ENCODE measurements at places on chromosomes 7 and 10. TPM values are rescaled to one million over a fixed set of nuclear protein-coding genes. Genes with fewer than 3 reads are reported as not detected.
A peak's percentile ranks its signal among the peaks of the same experiment; 100 is the strongest.

The WIPF3 gene
- total RNA-seq = not detected

The TRIM73 gene
- total RNA-seq = 12.1 TPM

The ORAI2 gene
- total RNA-seq = 37.8 TPM

The NEUROD6 gene
- total RNA-seq = not detected

The ASB15 gene
- total RNA-seq = not detected

The FOXP2 gene
- total RNA-seq = not detected

The GATAD1 gene
- 33.8 TPM for total RNA-seq

The PSMC2 gene
- 132 TPM for total RNA-seq

The NXPH1 gene
- total RNA-seq = not detected

DNA sequence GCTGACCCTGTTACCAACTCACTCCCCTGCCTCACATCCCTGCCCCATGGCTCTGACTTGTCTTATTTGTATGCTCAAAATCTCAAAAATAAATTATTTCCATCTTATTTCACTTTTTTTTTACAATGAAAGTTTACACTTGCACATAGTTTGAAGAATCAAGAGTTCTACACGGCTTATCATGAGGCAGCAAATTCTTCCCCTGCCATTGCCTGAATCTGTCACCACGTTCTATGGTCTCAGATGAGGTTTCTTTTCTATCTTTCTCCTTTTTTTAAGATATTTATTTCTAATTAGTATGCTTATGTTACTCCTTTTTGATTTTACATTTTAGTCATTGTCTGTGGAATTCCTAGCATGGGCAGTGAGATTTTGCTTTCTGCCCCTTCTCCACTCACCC, 28.4 kb downstream of the ARHGAP22 start:
- DNase-seq = no peak

DNA sequence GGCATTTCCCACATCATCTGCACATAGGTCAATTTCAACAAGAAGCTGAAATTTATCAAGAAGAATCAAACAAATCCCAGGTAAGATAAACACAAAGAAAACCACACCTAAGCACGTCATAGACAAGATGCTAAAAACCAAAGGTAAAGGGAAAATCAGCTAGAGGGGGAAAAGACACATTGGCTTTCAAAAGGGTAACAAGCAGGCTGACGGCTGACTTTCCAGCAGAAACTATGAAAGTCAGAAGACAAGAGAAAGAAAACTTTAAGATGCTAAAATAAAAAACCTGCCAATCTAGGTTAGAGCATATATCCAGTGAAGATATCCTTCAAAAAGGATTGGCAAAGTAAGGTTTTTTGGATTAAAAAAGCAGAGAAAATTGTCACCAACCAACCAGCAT, 59.9 kb upstream of the RHEB start:
- DNase-seq = no peak

DNA sequence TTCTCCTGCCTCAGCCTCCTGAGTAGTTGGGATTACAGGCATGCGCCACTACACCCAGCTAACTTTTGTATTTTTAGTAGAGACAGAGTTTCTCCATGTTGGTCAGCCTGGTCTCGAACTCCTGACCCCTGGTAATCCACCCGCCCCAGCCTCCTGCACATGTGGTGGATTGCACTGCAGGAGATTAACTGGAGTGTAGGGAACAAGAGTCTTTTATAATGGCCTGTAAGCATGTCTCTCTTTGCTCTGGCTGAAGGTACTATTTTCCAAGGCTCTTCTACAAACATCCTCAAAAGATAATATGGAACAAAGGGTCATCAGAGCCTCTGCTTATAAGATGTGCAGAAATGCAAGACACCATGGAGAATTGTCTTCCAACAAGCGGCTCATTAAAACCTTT, 3.2 kb downstream of the TOMM7 start:
- DNase-seq = no peak

GRCh38 chr10:34137955-34138354, 677.1 kb downstream of the PARD3 start:
- DNase-seq = no peak

GRCh38 chr10:111129363-111129762, 52.5 kb downstream of the ADRA2A start:
- no peak for DNase-seq

GRCh38 chr10:105950410-105950809, 1214.1 kb downstream of the SORCS1 start:
- DNase-seq = peak; percentile 13

GRCh38 chr10:9634466-9634865, 1383.2 kb upstream of the CELF2 start:
- no peak for DNase-seq

GRCh38 chr7:78317371-78317770, 518.8 kb downstream of the PHTF2 start:
- no peak for DNase-seq

- no peak for DNase-seq
These were observed 1.0 kb downstream of the NXPH1 start for GRCh38 chr7:8434290-8435002.

GRCh38 chr7:143367972-143368371, 5.5 kb upstream of the FAM131B start:
- no peak for DNase-seq

GRCh38 chr7:75740846-75741497, 2.2 kb upstream of the HIP1 start:
- no peak for DNase-seq

DNA sequence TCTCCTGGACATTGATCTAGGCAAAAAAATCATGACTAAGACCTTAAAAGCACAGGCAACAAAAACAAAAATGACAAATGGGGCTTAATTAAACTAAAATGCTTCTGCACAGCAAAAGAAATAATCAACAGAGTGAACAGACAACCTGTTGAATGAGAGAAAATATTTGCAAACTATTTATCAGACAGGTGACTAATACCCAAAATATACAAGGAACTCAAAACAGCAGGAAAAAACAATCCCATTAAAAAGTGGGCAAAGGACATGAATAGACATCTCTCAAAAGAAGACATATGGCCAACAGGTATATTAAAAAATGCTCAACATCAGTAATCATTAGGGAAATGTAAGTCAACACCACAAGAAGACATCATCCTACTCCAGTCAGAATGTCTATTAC, 166.8 kb downstream of the MTERF1 start:
- no peak for DNase-seq

GRCh38 chr7:107922886-107923285, 31.9 kb downstream of the DLD start:
- DNase-seq = no peak

DNA sequence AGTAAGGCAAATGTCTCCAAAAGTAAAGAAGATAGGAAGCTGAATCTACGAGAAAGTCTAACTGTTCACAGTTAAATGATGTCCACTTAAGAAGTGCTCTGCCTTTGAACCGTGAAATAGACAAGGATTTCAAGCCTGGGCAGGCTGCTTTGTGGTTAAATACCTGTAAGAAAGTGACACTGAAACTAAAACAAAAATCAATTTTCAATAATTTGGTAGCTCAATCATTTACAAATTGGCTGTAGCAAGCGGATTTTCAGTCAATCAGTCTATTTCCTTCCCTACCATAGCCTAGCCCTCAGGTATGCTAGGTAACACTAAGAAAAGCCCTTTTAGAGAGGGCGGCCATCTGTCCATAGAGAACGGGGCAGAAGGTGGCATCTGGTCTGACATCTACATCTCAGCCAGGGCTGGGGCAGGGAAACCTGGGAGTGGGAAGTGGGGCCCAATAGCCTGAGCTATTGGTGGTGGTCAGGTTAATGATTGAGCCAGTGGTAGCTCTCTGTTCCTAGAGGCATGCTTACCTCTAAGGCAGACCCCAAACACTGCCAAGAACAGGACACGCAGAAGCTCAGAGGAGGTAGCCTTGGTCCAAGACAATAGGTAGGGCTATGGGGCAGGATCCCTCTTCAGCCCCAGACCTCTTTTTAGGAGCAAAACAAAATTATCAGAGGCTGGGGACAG, 223.2 kb downstream of the CCSER2 start:
- DNase-seq = no peak

DNA sequence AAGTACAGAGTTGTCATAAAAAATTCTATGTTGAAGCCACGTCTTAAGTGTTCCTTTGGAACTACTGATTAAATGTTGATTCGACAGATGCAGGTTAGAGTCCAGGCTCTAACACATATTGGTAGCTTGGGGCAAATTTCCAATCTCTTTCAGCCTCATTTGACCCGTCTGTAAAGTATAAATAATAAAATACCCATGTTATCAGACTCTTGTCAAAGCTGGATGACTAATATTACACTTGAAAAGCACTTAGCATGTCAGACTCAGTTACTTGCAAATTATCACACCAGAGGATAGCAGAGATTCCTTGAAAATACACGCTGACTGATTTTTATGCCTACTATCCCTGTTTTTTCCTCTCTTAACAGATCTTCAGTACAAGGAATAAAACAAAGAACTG, 18.1 kb upstream of the MACC1 start:
- no peak for DNase-seq

GRCh38 chr7:95700917-95701316, 71.4 kb upstream of the DYNC1I1 start:
- DNase-seq = no peak

GRCh38 chr7:133429371-133429770, 176.5 kb downstream of the EXOC4 start:
- no peak for DNase-seq

DNA sequence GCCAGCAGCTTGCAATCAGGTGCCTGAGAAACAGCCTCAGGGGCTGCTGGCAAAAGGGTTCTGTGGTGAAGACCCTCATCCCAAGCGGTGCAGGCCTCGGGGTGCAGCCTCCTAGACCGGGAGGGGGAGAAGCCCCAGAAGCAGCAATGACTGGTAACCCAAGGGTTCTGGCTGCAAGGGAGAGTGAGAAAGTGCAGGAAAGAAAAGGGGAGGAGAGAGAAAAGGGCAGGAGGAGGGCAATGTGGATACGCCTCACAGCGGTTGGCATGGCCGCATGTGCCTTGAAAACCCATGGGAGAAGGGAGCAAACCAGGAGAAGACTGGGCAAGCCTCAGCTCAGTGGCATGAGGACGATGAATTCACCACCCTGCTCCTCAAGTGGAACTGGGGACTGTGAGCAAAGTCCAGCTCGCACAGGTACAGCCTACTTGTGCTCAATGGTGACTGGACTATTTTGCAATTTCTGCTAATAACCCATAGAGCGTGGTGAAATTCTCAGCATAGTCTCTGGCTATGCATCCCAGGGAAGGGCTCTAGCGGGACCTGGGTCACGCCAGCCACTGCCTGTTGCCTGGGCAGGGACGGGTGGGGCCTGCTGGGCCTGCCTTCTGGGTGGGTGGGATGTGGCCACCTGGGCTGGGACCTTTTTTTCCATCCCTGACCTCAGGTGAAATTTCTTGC, 6.2 kb downstream of the CLRN3 start:
- no peak for DNase-seq

DNA sequence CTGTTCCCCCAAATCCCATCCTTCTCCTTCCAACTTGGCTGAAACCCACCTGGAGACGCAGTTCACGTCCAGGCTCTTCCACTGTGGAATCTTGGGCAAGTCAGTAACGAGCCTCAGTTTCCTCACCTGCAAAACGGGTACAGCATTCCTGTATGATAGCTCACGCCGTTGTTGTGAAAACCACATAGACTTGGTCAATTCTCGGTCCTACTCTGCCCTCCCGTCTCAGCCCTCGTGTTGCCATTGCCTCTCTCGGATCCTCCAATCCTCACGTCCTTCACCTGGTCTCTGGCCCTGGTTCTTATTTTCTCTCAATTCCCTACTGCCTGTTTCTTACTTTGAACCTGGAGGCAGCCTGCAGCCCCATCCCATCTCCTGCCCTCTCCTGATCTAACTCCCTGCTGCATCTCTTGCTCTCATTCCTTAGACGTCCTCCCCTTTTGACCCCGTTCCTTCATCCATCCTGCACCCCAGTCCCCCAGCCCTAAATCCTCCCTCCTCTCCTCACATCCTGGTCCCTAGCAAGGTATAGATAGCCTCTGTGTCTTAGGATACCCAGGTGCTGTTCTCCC, 2.0 kb upstream of the MUC12 start:
- DNase-seq = no peak

- no peak for DNase-seq
These were observed 586.6 kb downstream of the GALNT17 start for GRCh38 chr7:71718563-71718962.

DNA sequence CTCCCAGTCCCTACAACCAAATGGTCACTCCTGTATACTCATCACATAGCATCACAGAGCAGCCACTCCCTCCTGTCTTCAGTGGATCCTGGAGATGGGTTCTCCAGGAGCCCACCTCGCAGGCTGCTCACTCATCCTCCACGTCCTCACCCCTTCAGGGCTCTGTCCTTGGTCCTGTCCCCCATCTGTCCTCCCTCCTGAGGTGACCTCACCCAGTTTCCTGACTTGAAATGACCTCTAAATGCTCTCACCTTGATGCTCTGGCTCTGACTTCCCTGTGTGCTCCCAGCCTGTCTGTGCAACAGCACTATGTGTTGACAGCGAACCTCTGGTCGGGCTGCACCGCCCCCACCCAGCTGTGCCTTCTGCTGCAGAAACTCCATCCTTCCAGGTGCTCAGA, 2.1 kb upstream of the PPP2R2D start:
- DNase-seq = no peak

- no peak for DNase-seq
These were observed 29.9 kb downstream of the FANK1 start for GRCh38 chr10:125926247-125926646.

GRCh38 chr7:105866102-105866801, 10.1 kb downstream of the ATXN7L1 start:
- DNase-seq = no peak

GRCh38 chr10:51659344-51659743, 40.1 kb downstream of the CSTF2T start:
- DNase-seq = no peak

DNA sequence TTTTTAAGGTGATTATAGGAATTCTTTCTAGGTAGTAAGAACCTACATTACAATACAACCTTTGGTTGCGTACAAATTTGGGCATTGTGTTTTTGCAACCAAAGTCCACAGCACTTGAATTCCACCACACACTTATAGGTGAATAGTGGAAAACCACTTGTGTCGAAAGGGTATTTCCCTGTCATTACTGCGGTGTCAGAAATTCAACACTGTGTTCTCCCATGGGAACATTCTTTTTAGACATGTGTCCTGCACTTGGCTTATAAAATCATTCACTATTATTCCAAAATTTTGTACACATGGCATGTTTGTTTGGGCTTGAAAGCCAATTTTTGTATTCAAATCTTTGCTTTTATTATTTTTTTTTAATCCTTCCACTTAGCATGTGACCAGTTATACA, 333.7 kb downstream of the PRPF18 start:
- DNase-seq = no peak

GRCh38 chr10:93463723-93464476, 18.2 kb downstream of the MYOF start:
- DNase-seq = no peak

GRCh38 chr10:109929501-109930219, 6.3 kb upstream of the XPNPEP1 start:
- DNase-seq = no peak

Measured in activated T-cell treated with anti-CD3 and anti-CD28 coated beads, Interleukin-2, amount 50 U/mL, for 72 hours (primary cell).